ENCODE measurements at places on chromosomes 11 and 22.

DNA sequence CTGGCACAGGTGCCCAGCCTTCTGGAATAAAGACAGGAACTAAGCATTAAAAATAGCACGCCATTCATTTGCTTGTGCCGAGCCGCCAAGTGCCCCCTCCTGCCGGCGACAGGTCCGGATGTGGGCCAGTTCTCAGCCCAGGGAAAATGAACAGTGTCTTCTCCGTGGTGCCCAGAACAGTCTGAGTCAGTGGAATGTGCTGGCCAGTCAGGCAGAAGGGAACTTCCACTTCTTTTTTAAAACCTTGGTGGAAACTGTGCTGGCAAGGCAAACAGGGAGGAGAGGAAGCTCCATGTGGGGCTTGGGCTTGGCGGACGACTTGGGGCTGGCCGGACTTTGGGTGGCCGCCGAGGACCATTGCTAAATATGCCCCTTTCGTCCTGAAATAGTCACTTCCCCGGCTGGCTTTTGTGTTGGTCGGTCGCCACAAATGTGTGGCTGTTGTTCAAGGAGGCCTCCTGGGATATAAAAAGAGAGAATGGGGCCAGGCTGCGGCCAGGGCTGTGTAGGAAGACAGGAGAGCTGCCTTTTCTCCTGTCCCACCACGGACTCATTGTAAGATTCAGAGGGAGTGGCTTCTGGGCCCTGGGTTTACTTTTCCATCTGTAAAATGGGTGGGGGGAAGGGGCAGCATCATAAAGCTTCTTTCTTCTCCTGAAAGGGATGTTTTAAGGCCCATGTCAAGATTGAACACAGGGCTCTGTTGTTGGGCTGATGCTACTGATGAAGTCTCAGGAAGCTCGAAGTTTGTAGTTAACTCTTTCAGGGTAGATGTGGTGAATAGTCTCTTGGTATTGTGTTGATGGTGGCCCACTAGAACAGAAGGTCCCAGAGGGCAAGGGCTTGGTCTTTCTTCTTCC lies 101.0 kb downstream of the PTPRJ start:
- no peak for DNase-seq

- no peak for DNase-seq
Measured at GRCh38 chr11:62137881-62138629, 14.2 kb downstream of the INCENP start.

GRCh38 chr11:113998574-113998973 lies 23.7 kb downstream of the HTR3A start:
- no peak for DNase-seq

GRCh38 chr11:79150320-79150719 lies 290.5 kb downstream of the TENM4 start:
- DNase-seq = no peak

- DNase-seq = no peak
Measured at GRCh38 chr22:41838842-41839618, 6.1 kb downstream of the SREBF2 start.

DNA sequence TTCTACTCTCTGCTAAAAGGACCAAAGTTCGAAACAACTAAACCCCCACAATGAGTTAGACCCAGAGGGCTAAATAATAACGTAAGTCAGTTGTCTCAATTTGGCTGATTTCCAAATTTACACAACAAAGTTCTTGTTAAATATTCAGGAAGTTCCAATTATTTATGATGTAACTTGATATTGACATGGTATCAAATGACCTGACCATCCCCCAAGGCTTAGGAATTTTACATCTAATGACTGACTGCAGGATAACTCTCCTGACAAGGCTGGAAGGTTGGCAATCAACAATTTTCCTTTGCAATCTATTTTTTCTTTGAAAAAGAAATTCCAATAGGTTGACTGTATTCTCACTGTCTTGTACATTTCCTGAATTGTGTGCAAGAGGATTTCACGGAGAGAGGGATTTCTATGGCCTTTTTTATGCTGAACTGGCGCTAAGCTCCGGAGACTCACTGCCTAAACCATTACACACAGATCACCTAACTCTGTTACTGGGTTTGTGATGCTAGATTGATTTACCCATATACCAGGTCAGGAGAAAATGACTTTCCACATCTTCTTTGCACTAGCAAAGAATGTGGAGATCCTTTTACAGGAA lies 9.6 kb upstream of the CDON start:
- DNase-seq = no peak

GRCh38 chr22:27195094-27195493 lies 537.7 kb downstream of the MIAT start:
- DNase-seq = no peak

- no peak for DNase-seq
Measured at GRCh38 chr22:19068784-19069271, 53.4 kb downstream of the DGCR2 start.

DNA sequence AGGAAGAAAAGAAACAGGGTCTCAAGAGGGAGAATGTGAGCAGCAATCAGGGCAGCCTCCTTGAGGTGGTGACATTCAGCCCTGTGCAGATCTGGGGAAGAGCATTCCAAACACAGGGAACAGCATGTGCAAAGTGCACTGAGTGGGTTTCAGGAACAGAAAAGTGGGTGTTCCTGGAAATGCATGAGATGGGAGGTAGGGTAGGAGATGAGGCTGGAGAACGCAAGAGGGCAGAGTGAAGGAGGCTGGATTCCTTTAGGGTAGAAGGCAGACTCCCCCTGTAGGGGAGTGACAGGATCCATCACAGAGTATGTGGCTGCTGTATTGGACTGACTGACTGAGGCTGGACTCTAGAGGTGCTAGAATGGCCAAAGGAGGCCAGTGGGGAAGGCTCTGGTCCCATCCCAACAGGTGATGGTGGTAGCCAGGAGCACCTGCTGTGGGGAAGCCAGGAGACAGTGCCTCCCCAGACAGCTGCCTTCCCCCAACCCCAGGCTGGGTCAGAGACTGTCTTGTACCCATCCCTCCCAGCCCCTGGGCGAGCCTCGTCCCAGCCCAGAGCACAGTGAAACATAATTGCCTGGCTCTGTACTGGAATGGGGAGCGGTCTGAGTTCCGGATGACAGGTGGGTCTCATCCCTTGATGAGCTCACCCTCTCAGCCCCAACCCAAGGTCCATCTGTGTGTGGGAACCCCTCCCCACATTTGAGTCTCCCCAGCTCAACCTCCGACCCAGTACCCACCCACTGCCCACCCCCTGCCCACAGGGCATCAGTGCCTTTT lies 419.4 kb downstream of the MN1 start:
- DNase-seq = no peak

DNA sequence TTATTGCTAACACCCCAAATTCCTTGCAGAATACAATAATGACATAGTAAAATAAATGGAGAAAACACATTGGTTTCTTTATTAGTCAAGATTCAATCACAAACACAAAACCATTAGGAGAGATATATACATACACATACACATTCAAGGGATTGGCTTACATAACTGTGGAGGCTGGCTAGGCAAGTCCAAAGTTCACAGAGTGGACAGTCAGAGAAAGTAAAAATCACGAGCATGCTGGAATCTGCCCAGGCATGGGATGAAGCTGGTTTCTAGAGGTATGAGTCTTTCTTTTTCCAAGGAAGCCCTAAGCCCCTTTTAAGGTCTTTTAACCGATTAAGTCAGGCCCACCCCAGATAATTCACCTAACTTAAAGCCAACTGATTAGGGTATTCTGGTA lies 13.6 kb upstream of the OR56B1 start:
- no peak for DNase-seq

DNA sequence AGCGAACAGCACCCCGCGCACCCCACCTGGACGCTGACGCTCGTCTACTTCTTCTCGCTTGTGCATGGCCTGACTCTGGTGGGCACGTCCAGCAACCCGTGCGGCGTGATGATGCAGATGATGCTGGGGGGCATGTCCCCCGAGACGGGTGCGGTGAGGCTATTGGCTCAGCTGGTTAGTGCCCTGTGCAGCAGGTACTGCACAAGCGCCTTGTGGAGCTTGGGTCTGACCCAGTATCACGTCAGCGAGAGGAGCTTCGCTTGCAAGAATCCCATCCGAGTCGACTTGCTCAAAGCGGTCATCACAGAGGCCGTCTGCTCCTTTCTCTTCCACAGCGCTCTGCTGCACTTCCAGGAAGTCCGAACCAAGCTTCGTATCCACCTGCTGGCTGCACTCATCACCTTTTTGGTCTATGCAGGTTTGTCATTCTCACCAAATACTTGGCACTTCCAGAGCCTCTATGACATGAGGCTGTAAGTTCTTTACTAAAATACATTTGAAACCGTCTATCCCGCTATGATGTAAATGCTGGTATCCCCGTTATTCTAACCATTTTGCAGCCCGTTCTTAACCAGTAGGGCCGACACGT lies 535 bp downstream of the AQP11 start:
- DNase-seq = no peak

GRCh38 chr11:82732734-82733443 lies 775 bp downstream of the FAM181B start:
- no peak for DNase-seq

GRCh38 chr11:22244986-22245592 lies 52.2 kb downstream of the ANO5 start:
- no peak for DNase-seq

- DNase-seq = no peak
Measured at GRCh38 chr11:29153078-29153477, 863.8 kb downstream of the KCNA4 start.

DNA sequence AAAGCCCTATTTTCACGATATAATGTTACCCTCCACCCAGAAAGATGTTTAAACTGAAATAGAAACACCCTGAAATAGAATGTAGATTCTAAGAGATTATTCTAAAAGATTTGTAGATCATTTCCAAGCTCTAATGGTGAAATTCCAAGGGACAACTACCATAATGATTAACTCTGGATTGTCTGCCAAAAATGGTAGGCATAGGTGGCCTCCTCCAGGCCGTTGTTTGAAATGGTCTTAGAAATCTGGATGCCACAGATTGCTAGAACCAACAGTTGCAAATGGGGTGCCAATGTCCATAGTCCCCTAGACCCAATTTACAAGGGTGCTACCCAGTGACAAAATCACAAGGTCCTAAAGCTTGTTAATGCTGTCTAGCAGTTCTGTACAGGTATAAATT lies 6.7 kb upstream of the SLC6A5 start:
- DNase-seq = no peak

DNA sequence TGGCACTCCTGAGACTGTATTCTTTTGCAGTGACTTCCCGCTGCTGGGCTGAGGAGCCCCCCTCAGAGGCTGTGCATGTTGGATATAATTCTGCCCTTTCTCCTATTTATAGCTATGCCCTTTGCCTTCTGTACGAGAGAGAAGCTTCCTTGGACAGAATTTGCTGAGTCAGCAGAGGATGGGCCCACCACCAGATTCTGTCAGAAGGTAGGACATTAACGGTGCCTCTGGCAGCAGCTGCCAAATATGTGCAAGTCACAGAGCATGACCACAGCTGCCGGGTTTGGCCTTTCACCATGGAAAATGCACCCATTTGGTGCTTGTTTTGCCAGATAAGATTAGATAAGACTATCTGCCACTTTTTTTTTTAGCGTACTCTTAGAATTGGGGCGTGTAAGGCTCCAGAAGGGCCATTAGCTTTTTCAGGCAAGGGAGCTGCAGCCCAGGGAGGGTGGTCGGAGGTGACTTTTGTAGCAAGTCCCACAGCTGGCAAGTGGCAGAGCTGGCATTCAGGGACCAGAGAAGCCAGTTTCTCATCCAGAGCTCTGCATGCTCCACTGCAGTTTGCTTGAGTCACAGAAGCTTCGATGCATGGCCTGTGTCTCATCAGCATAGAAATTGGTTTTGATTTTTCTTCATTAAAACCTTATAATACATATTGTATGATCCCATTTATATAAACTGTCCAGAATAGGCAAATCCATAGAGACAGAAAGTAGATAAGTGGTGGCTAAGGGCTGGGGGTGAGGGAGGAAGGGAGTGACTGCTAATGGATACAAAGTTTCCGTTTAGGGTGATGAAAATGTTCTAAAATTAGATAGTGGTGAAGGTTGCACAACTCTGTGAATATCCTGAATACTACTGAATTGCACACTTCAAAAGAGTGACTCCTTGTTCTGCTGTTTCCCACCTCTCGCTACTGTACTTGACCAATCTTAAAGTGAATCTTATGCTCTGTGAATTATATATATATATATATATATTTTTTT lies 15.8 kb downstream of the UPB1 start:
- DNase-seq = no peak

DNA sequence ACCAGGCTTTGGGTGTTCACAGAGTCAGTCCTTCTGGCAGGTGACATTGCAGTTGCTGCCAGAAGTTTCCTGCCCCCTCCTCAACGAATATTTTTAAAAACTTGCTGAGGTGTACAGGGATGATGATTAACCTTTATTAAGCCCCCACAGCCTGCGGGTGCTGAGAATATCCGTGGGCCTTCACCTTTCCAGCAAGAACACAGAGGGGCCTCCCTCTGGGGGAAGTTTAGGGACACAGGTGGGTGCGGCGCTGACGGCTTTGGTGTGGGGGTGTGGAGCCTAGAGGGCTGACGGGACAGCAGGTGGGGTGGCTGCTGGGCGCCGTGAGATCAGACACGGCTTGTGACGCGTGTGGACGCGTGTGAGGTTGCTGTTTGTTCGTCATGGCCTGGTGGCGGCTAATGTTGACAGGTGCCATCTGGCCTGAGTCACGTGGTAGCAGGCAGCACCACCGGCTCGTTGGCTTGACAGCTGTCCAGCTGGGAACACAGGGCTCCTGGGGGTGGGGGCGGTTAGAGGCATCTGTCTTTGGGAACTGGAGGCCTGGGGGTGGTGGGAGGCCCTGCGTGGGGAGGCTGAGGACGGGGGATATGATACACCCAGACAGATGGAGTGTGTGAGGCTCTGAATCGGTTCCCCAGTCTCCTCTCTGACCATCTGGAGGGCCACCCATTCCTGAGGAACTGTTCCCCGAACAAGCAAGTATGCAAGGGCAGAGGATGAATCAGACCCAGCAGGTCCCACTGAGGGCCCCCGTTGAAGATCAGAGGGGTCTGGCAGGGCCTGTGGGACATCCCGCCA lies 12.5 kb upstream of the LRRC10B start:
- DNase-seq = no peak

DNA sequence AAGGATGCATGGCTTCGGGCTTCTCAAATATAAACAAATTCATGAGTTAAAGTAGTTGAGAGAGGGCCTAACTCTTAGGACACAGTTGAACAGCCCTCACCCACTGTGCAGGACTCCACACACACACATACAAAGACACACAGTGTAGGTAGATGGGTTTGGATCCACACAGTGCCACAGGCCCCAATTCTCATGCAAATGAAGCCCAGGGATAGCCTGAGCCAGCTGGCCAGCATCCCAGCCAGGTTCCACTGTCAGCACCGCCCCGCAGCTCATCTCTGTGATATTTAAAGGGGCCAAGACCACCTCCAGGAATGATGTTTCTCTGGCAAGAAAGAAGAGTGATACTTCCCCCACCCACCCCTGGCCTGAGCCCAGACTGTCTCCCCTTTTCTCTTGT lies 11.7 kb downstream of the SLC35C1 start:
- DNase-seq = no peak
